ENCODE measurements at places on chromosomes 4 and X. TPM values are rescaled to one million over a fixed set of nuclear protein-coding genes. Genes with fewer than 3 reads are reported as not detected.

DNA sequence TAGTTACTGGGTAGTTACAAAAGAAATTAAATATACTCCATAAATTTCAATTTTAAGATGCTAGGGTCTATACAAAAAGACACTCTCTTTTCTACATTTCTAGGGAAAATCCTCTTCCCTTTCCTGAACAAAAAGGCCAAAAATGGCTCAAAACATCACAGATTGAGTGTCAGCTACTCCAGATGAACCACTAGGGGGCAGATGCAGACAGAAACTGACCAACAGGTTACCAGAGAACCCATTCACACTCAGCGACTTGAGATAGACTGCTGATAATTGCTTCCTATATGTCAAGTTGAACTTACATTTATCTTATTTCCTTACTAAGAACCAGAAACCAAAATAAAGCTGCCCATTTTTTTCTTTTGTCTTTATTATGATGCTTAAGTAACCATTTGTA, 83.4 kb upstream of the MID1IP1 start:
- no peak for DNase-seq

DNA sequence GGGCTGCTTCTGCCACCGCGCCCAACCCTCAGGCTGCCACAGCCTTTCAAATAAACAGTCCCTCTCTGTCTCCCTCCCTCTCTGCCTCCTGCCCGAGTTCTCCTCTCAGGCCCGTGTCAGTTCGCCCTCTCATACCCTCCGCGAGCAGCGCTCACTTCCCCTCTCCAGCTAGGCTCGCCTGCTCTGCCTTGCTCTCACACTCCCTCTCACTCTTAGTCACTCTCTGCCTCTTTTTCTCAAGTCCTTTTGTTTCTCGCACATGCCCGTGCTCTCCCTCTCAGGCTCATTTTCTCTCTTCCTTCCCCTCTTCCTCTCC, 3.2 kb downstream of the EFNB1 start:
- no peak for DNase-seq

Gene MAP9
- 33.1 TPM for polyA plus RNA-seq

Gene SFRP2
- polyA plus RNA-seq, result 16.5 TPM

DNA sequence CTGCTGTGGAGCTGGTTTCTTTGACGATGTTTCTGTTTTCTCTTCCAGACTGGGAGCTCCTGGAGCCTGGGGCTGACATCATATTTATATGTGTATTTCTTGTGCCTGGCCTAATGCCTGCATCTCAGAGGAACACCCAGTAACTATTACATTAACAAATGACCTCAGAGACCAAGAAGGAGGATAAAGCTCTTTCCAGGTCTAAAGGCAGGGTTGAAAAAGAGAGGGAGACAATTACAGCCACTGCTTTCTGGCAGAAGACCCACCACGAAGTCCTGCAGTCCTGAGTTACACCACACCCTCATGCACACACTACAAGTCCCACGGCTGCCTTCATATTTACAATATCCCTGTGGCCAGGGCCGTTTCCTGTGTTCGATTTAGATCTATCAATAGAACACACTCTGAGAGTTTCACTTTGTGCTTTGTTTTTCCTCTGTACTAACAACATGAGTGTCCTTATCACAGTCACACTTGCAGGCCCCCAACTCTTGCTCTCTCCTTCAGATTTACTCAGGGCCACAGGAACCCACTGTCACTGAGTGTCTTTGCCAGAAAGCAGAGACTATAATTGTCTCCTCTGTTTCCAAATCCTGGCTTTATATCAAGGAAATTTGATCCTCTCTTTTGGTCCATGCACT, 535.5 kb downstream of the MID1IP1 start:
- DNase-seq, result no peak

DNA sequence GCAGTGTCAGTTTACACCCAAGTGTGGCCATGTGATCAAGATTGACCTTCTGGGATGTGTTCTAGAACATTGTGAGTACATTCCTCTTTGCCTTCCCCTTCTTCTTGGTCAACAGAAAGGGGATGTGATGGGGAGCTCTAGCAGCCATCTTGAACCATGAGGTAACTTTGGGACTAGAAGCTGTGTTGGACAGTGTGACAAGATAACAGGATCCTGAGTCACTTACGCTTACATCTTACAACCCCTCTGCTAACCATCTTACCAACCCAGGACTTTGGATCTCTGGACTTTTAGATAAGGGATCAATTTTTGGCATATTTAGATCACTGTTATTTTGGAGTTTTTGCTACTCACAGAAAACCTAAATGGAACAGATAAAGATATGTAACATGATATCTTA, 625.6 kb downstream of the BCOR start:
- no peak for DNase-seq

Data from right renal cortex interstitium (tissue), 3 donors.